Fibroblast of the aortic adventitia (primary cell): ENCODE measurements at places on chromosomes 5 and 9. TPM values are rescaled to one million over a fixed set of nuclear protein-coding genes. Genes with fewer than 3 reads are reported as not detected.

GFI1B gene
- total RNA-seq = not detected in 2 replicates

KCNV2 gene
- not detected in 2 replicates for total RNA-seq

C8G gene
- total RNA-seq = 0.36 TPM in 1 of 2 replicates, not detected in the other

FGF1 gene
- total RNA-seq = 1.2 and 3.4 TPM in 2 replicates

SH2D3C gene
- 0.18 and 6.0 TPM in 2 replicates for total RNA-seq

CTSV gene
- total RNA-seq = 0.18 TPM in 1 of 2 replicates, not detected in the other

LPAR1 gene
- total RNA-seq = 39.2 and 265 TPM in 2 replicates

NHP2 gene
- 29.8 and 162 TPM in 2 replicates for total RNA-seq

SPACA9 gene
- 0.74 and 2.7 TPM in 2 replicates for total RNA-seq

ABO gene
- total RNA-seq = not detected in 2 replicates

LCN10 gene
- not detected in 2 replicates for total RNA-seq

RAD1 gene
- total RNA-seq = 14.7 and 38.6 TPM in 2 replicates

SURF2 gene
- total RNA-seq = 12.5 and 33.9 TPM in 2 replicates

PCDHB9 gene
- 0.41 and 1.2 TPM in 2 replicates for total RNA-seq

DNA sequence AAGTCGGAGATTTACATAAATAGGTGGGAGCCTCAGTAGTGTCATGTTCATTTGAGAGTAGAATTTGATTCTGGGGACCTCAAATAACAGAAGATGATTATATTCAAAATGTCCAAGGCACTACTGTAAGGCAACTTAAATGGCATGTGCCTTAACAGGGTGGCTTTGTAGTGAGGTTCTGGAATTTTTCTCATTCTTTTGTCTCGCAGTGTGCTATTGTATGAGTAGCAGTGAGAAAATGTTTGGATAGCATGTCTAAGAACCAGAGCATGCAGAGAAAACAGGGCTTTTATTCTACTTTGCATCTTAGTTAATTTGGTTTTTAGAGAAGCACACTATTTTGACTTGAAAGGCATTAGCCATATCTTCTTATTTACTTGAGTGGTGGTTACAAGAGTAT lies 25.0 kb downstream of the MAST4 start:
- peak; percentile 7 for DNase-seq

- peak; percentile 49 for DNase-seq
These were observed 321.0 kb upstream of the TRPC7 start for GRCh38 chr5:136686192-136686872.

GRCh38 chr5:92081958-92082712 lies 699.0 kb upstream of the ARRDC3 start:
- DNase-seq = no peak

GRCh38 chr9:75054368-75055001 lies 26.4 kb upstream of the CARNMT1 start:
- DNase-seq = peak; percentile 44

- DNase-seq = peak; percentile 33
These were observed 262.6 kb upstream of the MAP3K1 start for GRCh38 chr5:56552612-56553268.

GRCh38 chr5:4453655-4454054 lies 686.5 kb upstream of the ADAMTS16 start:
- no peak for DNase-seq

DNA sequence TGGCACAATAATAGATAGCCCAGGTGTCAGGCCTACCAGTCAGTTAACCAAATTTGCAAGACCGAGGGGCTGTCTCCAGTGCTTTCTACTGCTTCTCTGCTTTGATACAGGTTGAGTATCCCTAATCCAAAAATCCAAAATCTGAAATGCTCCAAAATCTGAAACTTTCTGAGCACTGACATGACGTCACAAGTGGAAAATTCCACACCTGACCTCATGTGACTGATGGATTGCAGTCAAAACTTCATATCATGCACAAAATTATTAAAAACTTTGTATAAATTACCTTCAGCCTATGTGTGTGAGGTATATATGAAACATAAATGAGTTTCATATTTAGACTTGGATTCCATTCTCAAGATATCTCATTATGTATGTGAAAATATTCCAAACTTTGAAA lies 213.5 kb upstream of the PANK3 start:
- no peak for DNase-seq

DNA sequence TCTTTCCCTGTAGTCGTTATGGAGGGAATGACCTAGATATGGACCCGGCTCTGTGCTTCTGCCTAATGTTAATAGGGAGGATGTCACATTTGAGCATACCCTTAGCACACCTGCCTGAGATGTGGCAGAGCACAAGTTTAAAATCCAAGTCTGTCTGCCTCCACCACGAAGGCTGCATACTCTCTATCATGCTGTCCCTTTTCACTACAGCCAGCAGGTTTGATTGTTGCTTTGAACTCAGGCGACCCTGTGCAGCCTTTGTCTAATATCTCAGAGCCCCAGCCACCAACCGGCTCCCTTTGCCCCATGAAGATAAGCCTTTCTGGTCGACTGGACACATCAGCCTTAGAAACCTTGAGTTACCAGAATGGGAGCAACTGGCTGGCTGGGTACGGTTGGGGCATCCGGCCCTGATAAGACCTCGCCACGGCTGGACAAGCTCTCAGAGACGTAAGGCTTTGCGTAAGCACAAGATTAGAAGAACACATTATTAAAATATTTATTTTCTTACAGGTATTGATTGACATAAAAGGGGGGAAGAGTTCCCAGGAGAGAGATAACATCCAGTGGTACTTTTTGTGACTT lies 222.0 kb upstream of the TRIM32 start:
- no peak for DNase-seq

DNA sequence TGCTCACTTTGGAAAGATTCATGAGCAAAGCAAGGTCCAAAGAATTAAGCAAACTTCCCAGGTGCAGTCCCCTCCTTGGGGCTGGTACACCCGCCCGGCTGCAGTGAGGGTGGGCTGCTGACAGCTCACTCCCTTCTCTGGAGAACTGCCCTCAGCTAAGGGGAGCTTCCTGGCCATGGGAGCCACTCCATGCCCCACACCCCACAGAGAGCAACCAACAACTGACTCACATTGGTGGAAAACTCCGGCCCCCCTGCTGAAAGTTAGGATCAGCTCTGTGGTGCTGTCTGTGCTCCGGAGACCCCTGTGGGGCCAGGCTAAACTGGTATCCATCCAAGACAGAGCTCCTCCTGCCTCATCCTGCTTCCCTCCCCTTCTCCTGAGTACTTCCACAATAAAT lies 223.0 kb downstream of the GABBR2 start:
- DNase-seq = no peak

DNA sequence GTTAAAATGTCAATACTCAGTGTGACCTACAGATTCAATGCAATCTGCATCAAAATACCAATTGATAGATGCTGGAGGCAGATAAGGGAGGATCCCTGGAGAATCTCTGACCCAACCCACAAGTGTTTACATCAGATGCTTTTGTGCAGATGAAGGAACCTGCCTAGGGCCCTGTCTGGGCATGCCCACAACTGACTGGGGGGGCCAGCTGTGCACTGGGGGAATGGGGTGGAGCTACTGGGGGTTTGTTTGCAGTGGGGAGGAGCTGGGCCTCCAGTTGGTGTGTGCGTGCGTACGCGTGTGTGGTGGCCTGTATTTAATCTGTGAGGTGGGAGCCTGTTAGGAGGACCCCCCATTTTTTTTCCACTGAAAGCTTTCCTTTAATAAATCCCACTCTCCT lies 244.9 kb downstream of the TRIM36 start:
- no peak for DNase-seq

- DNase-seq = peak; percentile 55
These were observed 61.7 kb downstream of the RFX3 start for GRCh38 chr9:3464033-3464638.

- peak; percentile 62 for DNase-seq
These were observed 508.3 kb downstream of the EBF1 start for GRCh38 chr5:158591301-158591863.

GRCh38 chr9:16870596-16871335 lies at the start of gene BNC2:
TSS of gene BNC2 (minus strand) at chr9:16870670. CDS start at chr9:16870648, 22 bp downstream.
- DNase-seq = peak; percentile 61

- DNase-seq = no peak
These were observed 1.8 kb downstream of the SLC12A2 start for GRCh38 chr5:128085413-128085812.

- DNase-seq = no peak
These were observed 58.4 kb downstream of the UGCG start for GRCh38 chr9:111955048-111955447.

DNA sequence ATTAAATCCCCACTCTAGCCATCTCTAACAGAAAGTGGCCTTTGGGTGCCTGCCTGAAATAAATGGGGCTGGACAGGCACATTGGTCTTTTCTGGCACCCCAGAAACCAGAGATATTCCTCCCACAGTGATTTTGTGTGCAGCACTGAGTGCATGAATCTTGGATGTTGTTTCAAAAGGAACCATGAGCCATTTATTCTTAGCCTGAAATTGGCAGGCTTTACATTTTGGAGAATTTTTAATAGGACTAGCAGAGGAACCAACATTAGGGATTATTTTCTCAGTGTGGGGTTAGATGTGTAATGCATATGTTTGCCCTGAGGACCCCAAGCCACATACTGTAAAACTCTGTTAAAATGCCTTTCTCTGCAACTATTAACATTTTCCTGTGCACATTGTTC lies 451.3 kb downstream of the NFIB start:
- DNase-seq = no peak

- DNase-seq = peak; percentile 40
These were observed 2.3 kb downstream of the SLC22A4 start for GRCh38 chr5:132296412-132297016.

DNA sequence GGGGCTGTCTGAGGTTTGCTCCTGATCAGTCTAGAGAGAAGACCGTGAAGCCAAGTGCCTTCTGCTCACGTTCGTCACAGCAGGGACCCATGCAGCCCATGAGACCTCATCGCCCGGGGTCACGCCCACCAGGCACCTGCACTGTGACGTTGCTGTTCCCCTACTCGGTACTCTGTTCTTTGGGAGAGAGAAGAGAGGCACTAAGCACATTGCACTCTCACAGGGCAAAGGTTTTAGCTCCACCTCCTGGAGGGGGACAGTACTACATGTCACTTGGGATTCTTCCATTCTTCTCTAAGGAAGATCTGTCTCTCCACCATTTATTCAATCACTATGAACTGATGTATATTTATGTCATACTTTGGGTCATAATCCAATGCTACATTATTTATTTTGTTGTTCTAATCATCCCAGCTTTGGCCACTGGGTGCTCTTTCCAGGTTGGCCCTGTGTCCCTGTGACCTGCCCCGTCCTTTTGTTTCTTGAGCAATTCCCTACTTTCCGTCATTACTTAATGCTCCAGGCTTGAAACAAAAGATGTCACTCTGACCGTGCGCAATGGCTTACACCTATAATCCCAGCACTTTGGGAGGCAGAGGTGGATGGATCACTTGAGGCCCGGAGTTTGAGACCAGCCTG lies 31.4 kb upstream of the BRD3 start:
- DNase-seq = peak; percentile 34

GRCh38 chr9:19940811-19941535 lies 152.1 kb upstream of the SLC24A2 start:
- no peak for DNase-seq

DNA sequence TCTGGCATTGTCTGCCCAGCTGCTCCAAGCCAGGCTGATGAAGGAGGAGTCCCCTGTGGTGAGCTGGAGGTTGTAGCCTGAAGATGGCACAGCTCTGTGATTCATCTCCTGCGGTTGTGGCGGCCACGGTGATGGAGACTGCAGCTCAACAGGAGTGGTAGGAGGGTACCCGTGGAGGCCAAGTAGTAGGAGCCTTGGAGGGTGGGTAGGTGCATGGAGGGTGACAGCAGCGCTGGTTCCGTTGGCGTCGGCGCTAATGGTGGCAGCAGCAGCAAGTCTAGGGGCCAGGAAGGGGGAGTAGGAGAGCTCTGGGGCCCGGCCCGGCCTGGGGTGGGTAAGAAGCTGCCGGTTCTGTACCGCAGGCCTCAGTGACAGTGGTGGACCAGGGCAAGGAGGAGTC lies 22.4 kb upstream of the TRIM52 start:
- no peak for DNase-seq

DNA sequence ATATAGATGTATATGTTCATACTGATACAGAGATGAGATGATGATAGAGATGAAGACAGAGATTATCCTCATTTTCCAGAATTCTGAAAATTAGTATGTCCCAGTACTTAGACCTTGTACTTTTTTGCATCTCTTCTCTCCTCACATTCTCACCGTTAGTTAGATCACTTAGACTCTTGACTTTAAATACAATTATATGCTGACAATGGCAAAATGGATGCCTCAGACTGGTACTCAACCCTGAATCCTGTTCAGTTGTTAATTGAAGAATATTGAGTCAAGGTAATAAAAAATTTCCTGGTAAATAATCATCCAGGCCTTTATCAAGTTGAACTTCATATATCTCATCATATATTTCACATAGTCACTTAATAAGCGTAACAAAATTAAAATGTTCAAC lies 505.4 kb downstream of the EFNA5 start:
- DNase-seq = no peak

DNA sequence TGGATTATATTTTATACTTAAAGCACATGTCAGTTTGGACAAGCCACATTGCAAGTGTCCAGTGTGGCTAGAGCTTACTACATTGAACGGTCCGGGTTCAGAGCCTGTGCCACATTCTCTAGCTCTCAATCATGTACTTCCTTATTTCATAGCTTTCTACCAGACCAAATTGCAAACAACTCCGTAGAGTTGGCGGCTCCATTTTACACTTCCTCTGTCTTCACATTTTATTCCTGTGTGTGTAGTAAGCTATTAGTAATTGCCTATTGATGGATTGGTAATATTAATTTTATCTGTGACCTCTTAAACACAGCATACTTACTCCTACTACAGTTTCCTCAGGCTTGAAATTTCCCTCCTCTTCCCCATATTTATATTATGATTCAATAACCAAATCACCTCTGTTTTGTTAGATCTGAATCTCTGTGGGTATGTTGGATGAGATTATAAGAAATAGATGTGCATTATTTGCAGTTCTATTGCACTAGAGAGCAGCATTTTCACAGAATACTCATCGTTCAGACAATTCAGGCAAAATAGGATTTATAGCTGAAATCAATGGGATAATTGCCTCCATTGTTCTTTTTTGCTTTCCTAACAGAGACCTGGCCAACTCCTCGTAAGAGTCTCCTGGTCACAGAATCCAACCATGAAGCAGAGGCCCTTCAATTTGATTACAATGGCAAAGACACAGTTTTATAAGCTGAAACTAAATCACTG lies 29.0 kb upstream of the C9orf72 start:
- no peak for DNase-seq

- DNase-seq = no peak
These were observed 63.7 kb downstream of the MCTP1 start for GRCh38 chr5:95221234-95221633.

GRCh38 chr5:151019331-151019730 lies 1.1 kb upstream of the GPX3 start:
- no peak for DNase-seq

DNA sequence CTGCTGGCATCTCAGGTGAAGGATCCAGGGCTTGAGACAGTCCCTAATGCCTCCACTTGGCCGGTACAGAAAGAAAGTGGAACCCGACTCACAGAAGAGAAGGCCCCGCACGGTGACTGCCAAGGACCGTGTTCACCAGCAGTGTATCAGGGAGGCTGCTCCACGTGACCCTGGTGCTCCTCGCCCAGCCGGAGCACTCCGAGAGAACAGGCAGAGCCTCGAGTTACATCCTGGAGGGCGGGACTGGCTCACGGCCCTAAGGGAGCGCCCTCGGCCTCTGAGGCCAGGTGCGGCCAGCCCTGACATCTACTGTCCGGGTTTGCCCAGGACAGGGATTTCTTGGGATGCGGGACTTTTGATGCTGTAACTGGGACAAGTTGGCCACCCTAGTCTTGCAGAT lies 104.0 kb upstream of the SARDH start:
- no peak for DNase-seq
